Hematopoietic multipotent progenitor cell treated with erythropoietin and hydrocortisone succinate and interleukin-3 and kit ligand, for 17 days (in vitro differentiated cells): ENCODE measurements at places on chromosomes 7 and 10.

GRCh38 chr10:89151857-89152256 is 55.3 kb downstream of the CH25H start:
- DNase-seq, result no peak

DNA sequence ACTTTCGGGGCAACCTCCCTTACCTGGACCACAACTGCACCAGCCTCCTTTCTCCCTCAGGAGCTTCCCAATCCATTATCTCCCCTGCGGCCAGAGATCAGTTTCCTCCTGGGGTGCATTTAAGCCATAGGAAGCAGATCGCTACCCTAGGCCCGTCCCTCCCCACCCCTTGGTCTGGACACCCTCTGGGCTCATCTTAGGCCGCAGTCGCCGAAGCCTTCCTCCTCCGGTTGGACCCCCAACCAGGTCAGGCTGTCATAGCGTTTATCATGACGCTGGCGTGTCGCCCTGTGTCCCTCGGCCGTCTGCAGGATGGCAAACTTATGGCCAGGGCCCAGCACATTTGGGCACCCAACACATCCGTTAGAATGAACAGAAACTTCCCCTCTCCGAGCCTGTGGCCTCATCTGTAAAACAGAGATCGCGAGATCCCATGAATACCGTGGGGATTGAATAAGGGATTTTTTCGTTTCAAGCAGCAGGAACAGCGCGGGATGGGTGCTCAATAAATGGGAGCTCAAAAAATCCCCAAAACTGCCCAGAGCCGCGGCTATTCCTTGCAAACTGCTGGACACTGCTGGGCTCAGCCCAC is 669 bp upstream of the AP5Z1 start:
- no peak for DNase-seq

DNA sequence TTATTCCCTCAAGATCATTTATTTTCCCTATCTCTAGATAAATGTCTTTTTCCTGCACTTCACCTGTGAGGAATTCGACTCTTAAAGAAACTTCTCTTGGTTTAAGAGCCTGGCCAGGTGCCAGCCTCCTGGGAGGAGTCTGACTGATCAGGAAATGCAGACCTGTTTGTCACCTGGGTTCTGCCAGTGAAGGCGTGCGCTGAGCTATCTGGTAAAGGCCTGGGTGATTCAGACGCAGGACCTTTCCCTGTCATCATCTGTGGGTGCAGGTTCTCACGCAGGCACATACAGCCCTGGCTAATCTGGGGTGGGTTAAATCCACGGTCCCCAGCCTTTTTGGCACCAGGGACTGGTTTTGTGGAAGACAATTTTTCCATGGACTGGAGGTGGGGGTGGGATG is 65.3 kb upstream of the AQP1 start:
- DNase-seq, result no peak

DNA sequence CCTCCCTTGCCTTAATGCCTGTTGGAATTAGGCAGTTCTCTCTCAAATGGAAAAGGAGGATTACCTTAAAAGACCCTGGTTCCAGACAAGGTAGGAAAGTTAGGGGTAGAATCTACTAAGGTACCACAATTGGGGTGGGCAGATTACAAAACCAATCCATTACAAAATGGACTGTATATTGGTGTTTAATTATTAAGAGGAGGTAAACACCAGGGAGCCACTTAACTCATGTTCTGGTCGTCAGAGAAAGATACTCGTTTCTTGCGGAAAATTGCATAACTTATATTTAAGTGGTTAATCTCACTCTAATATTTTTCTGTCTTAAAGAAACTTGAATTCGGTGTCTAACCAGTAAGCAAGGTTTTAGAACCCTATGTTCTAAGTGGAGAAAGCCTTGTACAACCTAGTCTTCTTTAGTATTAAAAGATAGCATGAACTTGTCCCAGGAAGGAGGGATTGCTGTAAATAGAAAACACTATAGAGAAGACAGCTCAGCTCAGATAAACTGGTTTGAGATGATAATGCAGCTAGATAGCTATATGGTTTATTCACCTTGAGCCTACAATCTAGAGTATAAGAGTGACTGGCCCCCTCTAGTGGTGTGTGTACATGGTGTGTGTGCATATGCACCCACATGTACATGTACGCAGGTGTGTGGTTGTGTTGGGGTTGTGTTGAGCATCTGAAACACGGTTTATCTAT is 58.0 kb upstream of the STRIP2 start:
- peak; percentile 46 for DNase-seq

GRCh38 chr7:98956469-98956868 is 78.1 kb downstream of the TRRAP start:
- DNase-seq, result no peak

DNA sequence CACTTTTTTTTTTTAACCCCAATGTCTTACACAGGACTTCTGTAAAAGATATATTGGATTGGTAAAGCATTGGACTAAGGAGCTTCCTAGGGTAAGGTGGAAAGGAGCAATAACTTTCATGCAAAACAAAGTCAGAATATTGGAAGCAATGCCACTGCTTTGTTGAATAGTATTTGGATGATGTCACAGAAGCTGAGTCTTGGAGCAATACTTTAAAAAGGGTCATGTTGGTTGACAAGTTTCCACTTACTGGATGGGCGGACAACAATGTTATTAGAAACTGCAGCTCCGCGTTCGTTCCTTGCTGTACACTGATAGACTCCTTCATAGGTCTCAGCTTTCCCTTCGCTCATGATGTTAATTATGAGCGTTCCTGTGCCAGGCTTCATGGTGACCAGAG is 101.9 kb upstream of the LAMB4 start:
- no peak for DNase-seq

DNA sequence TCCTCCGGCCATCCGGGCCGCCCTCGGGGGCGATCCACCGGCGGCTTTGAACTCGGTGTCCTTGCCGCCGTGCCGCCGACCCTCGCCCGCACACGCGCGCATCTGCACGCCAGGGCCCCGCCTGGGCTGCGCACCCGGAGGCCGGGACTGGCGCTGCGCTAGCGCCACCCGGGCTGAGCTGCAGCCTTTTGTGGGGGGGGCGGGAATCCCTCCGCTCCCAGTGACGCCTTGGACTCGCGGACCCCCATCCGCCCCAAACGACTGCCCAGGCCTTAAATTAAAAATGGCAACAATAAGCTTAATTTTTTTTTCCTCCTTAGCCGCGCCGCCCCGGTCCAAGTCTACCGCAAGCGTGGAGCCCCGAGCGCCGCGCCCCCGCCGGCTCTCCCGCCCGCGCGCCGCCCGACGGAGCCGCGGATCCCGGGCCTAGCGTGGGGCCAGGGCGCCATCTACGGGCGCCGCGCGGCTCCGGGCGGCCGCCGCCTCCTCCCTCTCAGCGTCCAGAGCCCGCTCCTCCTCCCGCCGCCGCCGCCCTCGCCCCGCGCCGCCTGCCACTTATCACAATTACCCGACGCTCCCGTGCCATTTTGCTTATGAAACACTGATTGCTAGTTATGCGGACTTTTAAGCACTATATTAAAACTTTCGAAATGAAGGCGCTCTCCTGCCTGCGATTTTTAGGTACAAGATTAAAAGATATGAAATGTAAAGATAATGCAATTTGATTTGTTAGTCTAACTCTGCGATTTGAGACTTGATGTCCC is 7.5 kb upstream of the EBF3 start:
- DNase-seq, result no peak

GRCh38 chr10:30238836-30239235 is 110.2 kb downstream of the MTPAP start:
- no peak for DNase-seq

DNA sequence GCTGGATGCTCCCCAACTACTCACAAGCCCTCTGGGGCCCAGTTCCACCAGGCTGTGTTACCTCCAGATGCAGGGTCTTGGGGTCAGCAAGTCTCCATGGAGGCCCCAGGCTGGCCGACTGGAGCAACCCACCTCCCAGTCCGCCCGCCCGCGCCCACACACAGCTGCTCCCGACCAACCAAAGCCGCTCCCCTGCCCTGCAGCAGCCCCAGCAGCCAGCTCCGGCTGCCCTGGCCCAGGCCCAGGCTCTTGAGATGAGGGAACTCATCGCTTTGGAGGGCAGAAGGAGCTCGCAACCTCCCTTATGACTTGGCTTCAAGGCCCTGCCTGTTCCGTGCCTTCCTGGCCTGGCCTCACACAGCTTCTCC is 47.2 kb downstream of the LRRC20 start:
- no peak for DNase-seq

DNA sequence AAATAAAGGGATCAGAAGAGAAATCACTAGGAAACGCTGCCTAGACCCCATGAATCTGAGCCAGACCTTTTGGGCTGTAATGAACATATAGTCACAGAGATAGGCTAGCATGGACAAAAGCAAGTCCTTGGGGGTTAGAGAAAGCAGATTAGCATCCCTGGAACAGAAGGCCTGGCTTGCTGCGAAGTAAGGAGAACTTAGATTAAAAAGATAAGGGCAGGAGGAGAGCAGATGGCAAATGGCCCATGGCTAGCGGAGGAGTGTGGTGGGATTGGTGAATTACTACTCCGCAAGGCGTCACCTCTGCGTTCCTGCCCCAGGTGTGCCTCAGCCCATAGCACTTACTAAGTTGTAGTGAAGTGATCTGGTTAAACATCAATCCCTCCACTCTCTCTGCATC is 92.3 kb upstream of the ZNF438 start:
- DNase-seq, result no peak

GRCh38 chr10:125783957-125784356 is 8.3 kb upstream of the MMP21 start:
- no peak for DNase-seq

- no peak for DNase-seq
Measured at GRCh38 chr10:43453266-43453831, 16.4 kb downstream of the ZNF487 start.
